SK-N-DZ (cell line): ENCODE measurements at places on chromosomes 3 and 15.

- DNase-seq, result no peak
Measured at GRCh38 chr15:25852661-25853524, 10.2 kb downstream of the ATP10A start.

- DNase-seq, result no peak
Measured at GRCh38 chr3:46127503-46127902, 80.6 kb downstream of the CCR1 start.

DNA sequence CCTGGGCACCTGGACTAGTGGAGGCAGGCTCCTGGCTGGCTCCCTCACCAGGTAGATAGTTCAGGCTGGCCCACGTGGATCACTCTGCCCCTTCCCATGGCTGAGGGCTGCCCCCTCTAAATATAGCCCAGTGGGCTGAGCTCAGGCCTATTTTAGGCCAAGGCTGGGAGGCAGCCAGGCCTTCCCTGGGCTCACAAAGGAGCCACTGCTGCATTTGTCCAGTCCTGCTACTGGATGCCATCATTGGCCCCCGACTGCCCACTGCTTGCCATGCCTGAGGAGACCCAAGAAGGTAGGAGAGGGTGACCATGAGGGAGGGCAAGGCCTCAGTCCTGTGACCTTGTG lies at the start of gene LSMEM2:
Gene LSMEM2, plus strand, starts transcription at position 208 of the 345 bp plus-strand sequence. Its CDS starts 27 bp downstream, at position 235.
- DNase-seq, result no peak

GRCh38 chr15:95887666-95888390 lies 442.7 kb upstream of the NR2F2 start:
- no peak for DNase-seq

DNA sequence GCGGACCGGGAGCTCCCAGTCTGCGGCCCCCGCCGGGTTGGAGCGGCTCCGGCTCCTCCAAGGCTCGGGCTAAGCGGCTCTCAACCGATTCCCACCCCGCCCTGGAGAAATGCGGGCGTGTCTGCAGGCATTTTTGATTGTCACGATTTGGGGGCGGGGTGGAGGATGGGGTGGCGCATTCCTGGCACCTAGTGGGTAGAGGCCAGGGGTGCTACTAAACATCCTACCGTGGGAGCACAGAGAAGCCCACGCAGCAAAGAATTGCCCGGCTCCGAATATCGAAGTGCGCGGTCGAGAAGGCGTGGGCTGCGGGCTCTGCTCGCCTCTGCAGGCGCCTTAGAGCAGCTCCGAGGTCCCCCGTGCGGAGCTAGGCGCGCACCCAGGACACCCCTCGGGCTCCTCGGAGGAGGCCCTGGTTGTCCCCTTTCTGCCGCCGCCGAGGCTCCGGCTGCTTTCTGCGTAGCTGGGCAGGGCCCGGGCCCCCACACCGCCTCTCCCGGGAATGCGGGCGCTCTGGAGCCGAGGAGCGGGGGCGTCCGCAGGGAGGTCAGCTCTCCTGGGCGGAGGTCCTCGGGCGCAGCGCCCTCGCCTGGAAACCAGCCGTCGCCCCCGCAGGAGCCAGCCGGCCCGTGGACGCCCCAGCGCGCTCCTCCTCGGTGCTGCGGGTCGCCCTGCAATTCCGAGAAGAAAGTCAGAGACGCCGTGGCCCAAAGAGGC lies 16.5 kb upstream of the LAMP3 start:
- peak; percentile 60 for DNase-seq

DNA sequence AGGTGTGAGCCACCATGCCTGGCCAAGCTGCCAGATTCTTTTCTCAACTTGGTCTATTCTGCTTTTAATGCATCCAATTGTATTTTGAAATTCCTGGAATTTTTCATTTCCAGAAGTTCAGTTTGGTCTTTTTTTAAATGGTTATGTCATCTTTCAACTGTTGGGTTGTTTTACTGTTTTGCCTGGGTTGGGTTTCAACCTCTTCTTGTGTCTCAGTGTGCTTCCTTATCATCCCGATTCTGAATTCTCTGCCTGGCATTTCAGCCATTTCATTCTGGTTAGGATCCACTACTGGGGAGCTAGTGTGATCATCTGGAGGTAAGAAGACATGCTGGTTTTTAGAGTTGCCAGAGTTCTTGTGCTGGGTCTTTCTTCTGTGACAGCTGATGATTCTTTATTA lies 61.5 kb downstream of the LRRC49 start:
- no peak for DNase-seq

GRCh38 chr3:171879472-171879871 lies 36.3 kb downstream of the TMEM212 start:
- no peak for DNase-seq

DNA sequence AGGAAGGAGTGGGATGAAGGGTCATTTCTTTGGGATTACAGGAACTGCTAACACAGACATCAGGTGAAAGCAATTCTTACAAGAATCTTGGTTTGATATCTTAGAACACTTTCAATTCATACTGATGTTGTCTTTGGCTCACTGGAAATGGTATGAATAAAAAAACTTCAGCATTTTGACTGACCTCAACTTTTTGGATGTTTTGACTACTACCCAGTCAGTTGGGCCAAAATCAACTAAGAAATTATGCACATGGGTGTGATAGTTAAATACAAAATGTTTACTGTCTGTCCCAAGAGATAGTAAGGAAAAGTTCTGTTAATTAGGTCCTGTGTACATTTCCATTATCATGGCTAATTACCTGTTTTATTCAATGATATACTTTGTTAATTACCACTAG lies 165.5 kb upstream of the LRIG1 start:
- DNase-seq, result no peak

DNA sequence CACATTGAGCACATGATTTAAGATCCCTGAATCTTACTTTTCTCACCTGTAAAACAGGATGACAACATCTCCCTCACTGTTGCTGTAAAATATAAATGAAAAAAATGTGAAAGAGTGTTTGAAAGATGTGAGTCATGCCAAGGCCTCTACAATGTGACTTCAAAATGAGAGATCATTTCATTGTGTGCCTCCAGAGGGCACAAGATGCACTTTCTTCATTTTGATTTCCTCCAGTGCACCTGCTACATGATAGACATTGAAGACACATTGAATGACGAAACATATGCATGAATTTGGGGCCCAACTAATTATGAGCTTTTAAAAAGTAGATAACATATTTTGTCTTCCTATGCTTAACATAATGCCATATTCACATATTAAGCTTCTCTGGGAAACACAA lies 170.3 kb downstream of the MOBP start:
- DNase-seq, result no peak

DNA sequence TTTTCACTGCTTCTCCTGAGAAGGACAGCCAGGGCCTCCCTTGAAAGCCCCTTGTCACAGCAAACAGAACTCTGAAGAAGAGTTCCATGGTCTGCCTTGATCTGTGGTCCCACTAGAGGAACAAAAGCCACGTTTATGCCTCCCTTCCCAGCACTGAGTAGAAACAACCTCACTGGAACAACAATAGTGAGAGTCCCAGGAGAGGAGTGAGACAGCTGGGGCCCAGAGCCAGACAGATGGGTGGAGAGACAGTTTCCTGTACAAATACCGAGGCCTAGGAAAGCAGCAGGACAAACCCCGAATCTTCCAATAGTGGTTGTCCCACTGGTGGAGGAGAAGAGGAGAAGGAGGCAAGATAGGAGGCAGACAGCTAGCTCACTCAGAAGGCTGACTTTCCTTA lies 106.1 kb downstream of the WDR76 start:
- DNase-seq, result no peak

GRCh38 chr15:48646331-48646730 lies 822 bp upstream of the FBN1 start:
- DNase-seq, result no peak
